ENCODE measurements at places on chromosomes 12 and 14.

- no peak for DNase-seq
Observed at GRCh38 chr12:108126212-108126611, 2.9 kb upstream of the WSCD2 start.

DNA sequence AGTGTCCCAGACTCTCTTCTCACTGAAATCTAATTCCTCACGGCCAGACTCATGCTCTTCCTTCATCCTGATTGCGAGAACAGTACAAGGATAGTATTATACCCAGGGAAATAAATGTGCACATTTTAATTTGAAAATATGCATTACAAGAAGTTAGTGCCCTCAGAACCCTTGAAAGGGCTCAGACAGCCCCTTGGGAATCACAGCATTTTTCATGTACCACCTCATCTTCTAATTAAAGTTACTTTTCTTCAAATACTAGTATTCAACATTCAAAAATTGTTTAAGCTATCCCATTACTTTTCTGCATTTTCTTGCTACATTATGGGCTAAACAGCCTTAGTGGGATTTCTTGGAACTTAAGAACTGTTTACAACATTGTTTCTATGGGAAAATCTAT is 1.7 kb upstream of the APPL2 start:
- DNase-seq, result no peak

GRCh38 chr14:46250113-46250703 is 401.4 kb downstream of the RPL10L start:
- DNase-seq, result no peak

GRCh38 chr12:90235642-90236041 is 527.0 kb upstream of the ATP2B1 start:
- DNase-seq, result no peak

- no peak for DNase-seq
Observed at GRCh38 chr12:102992297-102992696, 34.8 kb downstream of the ASCL1 start.

DNA sequence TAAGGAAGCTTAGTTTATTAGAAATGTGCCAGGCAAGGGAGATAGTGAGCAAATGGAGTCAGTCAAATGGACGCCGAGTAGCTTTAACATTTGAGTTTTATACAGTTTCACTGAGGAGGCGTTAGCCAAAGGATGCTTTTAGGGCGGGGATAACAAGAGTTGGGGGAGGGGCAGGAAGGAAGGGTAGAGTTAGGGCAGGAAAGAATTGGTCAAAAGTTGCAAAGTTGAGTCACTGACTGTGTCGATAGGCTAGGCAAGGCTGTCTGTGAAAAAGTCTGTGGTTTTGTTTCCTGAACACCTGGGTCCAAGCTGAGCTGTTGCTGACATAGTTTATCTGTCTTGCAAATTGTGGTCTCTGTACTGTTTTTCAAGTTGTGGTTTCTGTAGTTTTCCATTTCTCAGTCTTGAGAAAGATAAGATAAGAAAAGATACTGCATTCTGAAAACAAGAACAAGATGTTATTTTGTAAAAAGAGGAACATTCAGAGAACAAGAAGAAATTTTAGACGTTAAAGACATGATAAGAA is 62.6 kb upstream of the RESF1 start:
- no peak for DNase-seq

GRCh38 chr12:63294327-63294632 is 143.3 kb upstream of the AVPR1A start:
- DNase-seq, result no peak

GRCh38 chr14:76931631-76932402 is 96.7 kb downstream of the IRF2BPL start:
- no peak for DNase-seq

GRCh38 chr14:41986700-41987099 is 380.0 kb downstream of the LRFN5 start:
- no peak for DNase-seq

DNA sequence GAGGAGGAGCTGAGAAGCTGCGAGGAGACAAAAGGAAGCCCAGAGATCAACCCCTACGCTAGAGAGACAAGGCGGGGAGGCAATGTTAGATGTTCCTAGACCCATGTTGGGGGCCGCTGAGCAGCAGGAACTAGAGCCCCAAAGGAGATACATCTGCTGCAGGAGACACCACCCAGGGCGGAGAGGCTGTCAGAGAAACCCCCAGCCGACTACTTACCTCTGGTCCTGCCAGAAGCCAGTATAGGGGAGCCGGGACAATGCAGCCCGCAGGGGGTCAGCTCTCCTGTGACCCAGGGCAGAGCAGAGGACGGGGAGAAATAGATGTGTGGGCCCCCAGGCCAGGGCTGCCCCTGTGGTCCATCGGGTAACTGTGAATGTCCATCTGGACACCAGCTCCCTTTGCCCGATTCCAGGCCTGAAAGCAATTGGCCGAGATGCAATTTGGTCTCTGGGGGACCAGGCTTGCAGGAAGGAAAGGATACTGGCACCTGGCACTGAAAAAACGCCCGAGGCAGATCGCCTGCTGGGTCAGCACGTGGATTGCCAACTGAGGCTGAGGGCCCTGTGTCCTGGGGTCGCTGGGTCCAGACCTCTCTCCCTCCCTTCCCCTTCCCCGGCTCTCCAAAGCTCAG is 34.9 kb downstream of the SYNE3 start:
- DNase-seq, result no peak

DNA sequence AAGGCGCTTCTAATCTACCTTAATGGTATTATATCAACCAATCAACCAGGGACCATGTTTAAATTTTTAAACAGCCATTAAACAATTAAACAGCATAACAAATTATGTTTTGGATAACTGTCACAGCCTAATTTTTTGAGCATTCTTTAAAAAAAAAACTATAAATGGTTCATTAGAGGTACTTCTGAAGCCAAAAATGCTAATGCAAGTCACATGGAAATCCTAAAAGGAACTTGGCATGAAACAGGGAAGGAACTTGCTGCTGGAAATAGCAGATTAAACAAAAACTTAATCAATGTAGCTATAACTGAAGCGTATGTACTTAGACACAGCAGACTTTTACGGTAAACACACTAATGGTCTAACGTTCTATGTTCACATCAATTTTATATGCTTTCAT is 190.2 kb upstream of the BTG1 start:
- no peak for DNase-seq

- no peak for DNase-seq
Observed at GRCh38 chr12:31491841-31492598, 98.9 kb downstream of the DENND5B start.

DNA sequence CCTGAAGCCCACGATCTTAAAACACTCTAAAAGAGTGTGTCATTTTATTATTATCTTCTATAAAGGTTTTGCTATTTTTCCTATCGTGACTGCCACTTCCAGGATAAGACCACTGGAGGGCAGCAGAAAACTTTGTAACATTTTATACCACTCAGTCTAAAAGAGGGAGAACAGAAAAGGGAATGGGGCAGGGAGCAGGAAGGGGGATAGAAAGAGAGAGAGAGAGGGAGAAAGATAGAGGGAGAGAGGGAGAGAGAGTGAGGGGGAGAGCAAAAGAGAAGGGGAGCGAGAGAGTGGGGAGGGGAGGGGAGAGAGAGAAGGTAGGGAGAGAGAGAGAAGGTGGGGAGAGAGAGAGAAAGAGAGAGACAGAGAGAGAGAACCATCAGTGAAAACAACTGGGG is 2.0 kb upstream of the ART4 start:
- DNase-seq, result peak; percentile 80

Measured in inflammatory macrophage treated with lipopolysaccharide for 1 hour (primary cell).